ENCODE measurements at places on chromosomes 6 and 20.

- DNase-seq: no peak
Observed at GRCh38 chr6:38943964-38944363, 104.6 kb upstream of the GLP1R start.

- no peak for DNase-seq
Observed at GRCh38 chr6:102813489-102814275, 1420.2 kb downstream of the GRIK2 start.

DNA sequence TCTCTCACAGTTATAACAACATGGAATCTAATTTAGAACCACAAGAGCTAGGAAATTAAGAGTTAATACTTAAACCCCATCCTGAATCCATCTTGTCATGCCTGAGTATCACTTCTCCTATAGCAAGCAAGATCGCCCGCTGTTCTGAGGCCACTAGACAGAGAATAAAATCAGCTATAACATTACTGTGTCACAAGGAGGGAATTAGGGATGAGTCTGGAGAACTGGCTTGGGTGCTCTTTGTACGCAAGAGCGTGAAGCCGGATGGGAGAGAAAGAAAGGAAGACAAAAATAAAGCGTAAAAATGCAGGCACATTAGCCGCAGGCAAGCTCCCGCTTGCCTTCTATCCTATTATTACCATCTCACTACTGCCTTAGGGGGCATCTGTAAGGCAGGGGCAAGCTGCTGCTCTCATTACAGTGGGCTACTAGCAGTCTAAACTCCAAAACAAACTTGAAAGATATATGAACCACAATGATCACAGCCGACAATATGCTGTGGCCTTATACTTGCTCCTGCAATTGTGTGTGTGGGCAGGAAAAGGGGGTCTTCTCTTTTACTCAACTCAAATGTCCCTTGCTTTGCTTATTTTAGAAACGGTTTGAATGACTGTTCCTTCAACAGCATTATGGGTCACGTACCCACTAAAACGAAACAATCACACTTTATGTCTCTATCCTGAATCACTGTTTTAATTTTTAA is 81.9 kb downstream of the GJA10 start:
- DNase-seq: no peak

GRCh38 chr20:16145919-16146318 is 427.3 kb downstream of the KIF16B start:
- no peak for DNase-seq
